Tibial artery (tissue), 4 donors: ENCODE measurements at places on chromosomes 12 and 14.
A peak's percentile ranks its signal among the peaks of the same experiment; 100 is the strongest.

DNA sequence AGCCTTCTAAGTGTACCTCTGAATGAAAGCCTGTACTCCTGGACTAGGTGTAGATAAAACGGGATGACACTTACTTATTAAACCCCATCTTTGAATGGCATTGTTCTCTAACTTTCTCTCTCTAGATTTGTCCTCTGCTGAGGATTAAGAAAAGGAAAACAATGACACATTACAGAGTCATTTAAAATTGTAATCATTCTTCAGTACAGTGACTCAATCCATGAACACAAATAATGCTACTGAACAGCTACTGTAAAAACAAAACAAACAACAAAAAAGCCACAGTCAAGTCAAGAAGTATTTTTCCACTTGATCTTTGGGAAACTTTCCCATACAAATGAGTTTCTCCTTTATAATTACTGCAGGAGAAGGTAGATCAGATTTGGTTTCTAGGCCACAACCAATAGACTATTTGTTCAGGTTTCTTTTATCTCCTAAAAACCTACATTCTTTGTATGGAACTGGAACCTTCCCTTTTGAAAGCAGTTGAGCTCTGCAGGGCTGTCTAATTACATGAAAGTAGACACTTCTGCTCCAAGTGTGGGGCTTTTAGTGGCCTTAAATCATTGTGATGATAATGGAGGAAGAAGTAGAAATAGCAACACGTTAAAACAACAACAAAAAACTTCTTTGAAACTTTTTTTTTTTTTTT lies 219.1 kb downstream of the ESR2 start:
- no peak overlapping the region for H3K27ac ChIP-seq
- no peak overlapping the region for H3K4me3 ChIP-seq
- no peaks in the 10 kb centered on the region for H3K27me3 ChIP-seq
- H3K36me3 ChIP-seq, result peaks cover 27% of the 10 kb centered on the region
- DNase-seq, result no peak

DNA sequence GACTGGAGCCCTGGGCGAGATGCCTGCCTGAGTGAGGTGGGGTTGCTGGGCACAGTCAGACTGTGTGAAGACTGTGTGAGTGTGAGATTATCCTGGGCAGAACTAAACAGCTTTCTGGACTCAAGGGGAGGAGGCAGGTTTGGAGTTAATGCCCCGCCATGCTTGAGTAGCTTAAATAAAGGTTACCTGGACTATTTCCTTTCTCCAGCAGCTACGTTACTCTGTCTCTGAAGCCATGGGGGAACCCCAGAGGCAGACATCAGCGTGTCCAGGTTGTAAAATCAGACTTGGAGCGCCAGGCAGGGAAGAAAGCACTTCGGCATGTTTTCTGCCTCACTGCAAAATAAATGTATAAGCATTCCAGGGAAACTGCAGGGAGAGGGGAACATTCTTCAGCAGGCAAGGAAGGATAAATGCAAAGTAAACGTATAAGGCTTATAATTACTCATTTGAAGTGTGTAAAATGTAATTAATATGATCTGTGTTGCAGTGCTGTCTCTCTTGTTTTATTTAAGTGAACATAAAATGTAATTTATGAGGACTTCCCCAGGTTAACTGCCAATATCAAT lies 129.7 kb downstream of the CHST11 start:
- no peak overlapping the region for H3K4me3 ChIP-seq
- no peaks in the 10 kb centered on the region for H3K4me1 ChIP-seq
- DNase-seq, result no peak

DNA sequence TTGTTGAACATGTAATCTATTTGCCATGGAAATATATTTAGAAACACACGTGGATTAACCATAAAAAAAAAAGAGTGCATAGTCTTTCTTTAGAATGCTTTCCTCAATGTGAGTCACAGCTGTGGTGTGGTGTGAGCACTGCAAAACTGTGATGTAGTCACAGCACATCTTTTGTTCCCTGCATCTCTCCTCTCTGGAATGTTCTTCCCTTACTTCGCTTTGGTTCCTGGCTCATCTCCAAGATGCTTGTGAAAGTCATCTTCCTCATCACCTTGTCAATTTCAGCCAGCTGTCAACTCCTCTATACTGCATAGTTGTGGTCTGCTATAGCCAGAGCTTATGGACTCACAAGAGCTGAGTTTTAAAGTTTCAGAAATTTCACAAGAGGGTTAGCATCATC lies 60.2 kb downstream of the STAB2 start:
- no peaks in the 10 kb centered on the region for H3K36me3 ChIP-seq
- no peak overlapping the region for H3K4me3 ChIP-seq
- DNase-seq, result no peak
- no peaks in the 10 kb centered on the region for H3K27me3 ChIP-seq

DNA sequence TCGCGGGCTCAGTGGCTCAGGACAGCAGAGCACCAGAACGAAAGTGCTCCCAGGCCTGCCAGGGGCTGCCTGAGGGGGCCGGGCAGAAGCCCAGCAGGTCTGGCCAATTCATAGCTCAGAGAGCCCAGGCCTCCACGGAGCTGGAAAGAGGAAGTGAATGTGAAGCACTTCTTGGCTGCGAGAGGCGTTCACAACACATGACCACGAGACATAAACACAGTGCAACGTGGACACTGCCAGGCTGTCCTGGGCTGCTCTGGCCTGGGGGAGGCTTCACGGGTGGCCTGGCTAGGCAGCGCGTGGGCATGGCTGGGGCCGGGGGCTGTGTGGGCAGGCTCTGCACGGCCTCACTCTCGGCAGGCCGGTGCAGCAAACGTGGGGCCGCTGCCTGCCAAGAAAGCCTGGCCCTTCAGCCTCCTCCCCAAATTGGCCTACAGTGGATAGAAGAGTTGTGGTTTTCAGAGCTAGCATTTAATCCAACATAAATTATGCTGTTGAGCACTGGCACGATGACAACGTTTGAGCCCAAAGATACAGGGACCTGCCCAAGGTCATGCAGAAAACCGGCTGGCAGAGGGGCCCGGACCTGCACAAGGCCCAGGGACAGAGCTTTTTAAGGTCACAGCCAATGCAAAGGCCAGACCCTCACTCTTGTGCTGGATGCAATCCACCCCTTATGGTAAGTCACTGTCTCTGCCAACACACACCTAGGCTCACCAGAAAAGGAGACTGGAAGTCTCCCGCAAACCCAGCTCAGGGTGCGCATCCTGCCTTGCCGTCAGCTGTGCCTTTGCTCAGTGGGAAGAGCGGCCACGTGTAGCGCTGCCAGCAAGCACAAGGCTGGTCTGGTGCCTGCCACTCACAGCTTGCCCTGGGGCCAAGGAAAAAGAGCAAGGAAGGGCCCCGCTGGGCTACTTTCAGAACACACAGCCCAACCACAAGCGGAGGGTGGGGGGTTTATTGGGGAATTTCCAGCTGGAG lies 8.6 kb downstream of the SLC25A29 start:
- H3K4me1 ChIP-seq, result peaks cover 13% of the 10 kb centered on the region
- peak overlapping the region; percentile 12 for H3K4me3 ChIP-seq
- no peaks in the 10 kb centered on the region for H3K27me3 ChIP-seq
- DNase-seq, result peak; percentile 91
- peak overlapping the region; percentile 66 for H3K27ac ChIP-seq

- no peak overlapping the region for H3K27ac ChIP-seq
- peaks cover 7% of the 10 kb centered on the region for H3K4me1 ChIP-seq
- no peak overlapping the region for H3K4me3 ChIP-seq
- DNase-seq, result no peak
Measured at GRCh38 chr12:109777544-109777943, 55.7 kb downstream of the TRPV4 start.

- H3K4me1 ChIP-seq, result no peaks in the 10 kb centered on the region
- no peak overlapping the region for H3K4me3 ChIP-seq
- no peaks in the 10 kb centered on the region for H3K27me3 ChIP-seq
- H3K27ac ChIP-seq, result no peak overlapping the region
- peaks cover 6% of the 10 kb centered on the region for H3K36me3 ChIP-seq
- peak; percentile 38 for DNase-seq
Measured at GRCh38 chr14:61048640-61049039, 67.6 kb downstream of the SLC38A6 start.

DNA sequence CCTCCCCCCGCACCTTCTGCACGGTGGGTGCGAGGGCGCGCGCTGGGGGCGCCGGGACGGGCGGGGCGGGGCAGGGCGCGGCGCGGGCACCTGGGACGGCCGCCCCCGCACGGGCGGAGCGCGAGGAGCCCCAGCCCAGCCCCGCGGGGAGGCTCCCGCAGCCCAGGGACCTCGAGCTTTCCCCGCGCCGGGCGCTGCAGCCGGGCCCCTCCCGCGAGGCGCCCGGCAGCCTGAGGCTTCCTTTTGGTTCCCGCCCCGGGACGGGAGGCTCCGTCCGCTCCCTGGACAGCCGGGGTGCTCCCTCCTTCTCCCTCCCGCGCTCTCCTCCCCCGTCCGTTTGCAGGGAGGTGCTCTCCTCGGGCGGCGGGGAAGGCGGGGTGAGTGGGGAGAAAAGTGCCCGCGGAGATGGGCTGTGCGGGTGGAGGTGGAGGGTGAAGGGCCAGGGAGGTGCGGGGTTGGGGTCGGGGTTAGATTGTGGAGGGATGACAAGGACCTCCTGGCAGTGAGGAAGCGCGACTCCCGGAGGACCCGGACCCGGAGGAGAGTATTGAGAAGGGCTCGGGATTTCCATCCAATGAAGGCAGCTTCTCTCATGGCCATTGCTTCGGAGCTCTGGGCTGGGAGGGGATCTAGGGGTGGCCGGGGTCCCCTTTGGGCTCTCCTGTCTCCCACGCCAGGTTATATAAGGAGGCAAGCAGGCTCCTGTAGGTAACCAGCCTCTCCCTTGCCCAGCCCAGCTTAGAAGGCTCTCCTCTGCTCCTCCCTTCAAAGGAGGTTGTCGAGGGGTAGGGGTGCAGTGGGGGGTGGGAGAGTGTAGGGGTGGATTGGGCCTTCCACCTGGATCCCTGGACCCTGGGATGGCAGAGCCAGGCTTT lies 645 bp downstream of the JDP2 start:
- peak overlapping the region; percentile 70 for H3K4me3 ChIP-seq
- peak; percentile 81 for DNase-seq
- H3K27me3 ChIP-seq, result no peaks in the 10 kb centered on the region
- H3K27ac ChIP-seq, result peak overlapping the region; percentile 56
- peaks cover 42% of the 10 kb centered on the region for H3K4me1 ChIP-seq
- H3K36me3 ChIP-seq, result peaks cover 7% of the 10 kb centered on the region

DNA sequence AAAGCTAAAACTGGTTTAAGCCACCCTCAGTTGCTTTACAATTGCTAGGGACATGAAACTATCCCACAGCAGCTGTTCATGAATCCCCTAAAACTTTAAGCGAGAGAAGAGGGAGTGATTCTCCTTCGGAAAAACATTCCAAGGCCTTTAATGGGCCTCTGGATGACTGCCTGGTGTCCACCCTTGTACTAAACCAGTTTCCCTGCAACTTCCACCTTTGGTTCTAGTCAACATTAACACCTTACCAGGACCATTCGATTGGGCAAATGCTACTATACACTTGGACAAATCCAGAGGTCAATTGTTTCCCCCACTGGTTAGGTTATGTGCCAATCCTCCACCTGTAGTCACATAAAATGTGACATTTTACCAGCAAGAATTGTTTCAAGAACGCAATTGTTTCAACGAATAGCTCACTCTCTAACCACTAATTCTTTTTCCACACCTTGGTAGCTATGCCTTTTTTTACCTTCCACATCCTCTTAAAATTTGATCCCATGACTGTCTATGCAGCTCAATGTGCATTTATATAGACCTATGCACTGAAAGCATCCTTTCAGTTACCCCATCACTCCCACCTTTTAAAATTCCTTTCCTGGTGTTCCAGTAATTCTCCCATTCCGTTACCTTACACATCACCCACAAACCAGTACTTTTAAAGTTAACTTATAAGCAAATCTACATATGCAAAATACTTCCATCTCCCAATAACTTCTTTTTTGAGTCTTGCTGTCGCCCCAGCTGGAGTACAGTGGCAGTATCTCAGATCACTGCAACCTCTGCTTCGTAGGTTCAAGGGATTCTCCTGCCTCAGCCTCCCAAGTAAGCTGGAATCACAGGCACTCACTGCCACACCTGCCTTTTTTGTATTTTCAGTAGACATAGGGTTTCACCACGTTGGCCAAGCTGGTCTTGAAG lies 3.6 kb downstream of the UBC start:
- peaks cover 36% of the 10 kb centered on the region for H3K36me3 ChIP-seq
- no peak for DNase-seq
- H3K4me3 ChIP-seq, result peak overlapping the region; percentile 44
- H3K27me3 ChIP-seq, result no peaks in the 10 kb centered on the region
- peak overlapping the region; percentile 57 for H3K27ac ChIP-seq
- peaks cover 24% of the 10 kb centered on the region for H3K4me1 ChIP-seq

DNA sequence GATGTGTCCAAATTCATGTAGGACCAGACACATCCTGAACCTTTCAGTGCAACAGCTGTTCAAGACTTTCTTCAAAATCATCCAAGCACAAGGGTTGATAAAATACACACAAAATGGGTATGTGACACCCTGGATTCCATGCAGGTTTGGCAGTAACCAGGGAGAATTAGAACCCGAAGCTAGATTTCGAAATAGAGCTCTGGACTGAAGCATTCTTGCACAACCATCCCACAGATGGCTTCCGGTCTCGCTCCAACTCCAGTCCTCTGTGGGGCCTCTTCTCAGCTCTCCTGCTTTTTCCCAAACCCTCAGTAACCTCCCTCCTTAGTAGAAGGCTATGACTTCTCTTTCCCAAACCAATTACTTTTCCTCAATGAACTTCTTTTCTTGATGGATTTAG lies 171.3 kb downstream of the TTC7B start:
- H3K4me3 ChIP-seq, result no peak overlapping the region
- H3K27ac ChIP-seq, result no peak overlapping the region
- DNase-seq, result no peak
- no peaks in the 10 kb centered on the region for H3K27me3 ChIP-seq

GRCh38 chr14:53701108-53701875 lies 255.3 kb downstream of the BMP4 start:
- no peak overlapping the region for H3K27ac ChIP-seq
- H3K36me3 ChIP-seq, result no peaks in the 10 kb centered on the region
- H3K4me1 ChIP-seq, result no peaks in the 10 kb centered on the region
- no peak overlapping the region for H3K4me3 ChIP-seq
- no peaks in the 10 kb centered on the region for H3K27me3 ChIP-seq
- no peak for DNase-seq

- H3K4me1 ChIP-seq, result no peaks in the 10 kb centered on the region
- no peak for DNase-seq
Measured at GRCh38 chr14:100649173-100649519, 61.9 kb upstream of the BEGAIN start.

DNA sequence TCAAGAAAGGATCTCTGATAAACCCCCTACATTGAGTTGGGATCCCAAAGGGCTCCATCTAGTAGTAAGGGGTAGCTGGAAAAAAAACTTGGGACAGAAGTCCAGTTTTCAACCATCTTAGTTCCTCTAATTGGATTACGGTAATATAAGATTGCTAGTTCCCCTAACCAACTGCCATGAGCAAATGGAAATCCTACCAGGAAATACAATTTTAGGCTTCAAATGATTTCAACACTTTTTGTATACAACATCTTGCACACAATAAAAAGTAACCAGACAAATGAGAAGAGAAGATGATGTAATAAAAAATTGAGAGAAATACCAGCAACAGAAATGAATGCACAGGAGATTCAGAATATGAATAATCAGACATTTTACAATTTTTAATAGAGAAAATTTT lies 73.0 kb downstream of the TSHR start:
- H3K4me3 ChIP-seq, result no peak overlapping the region
- no peaks in the 10 kb centered on the region for H3K27me3 ChIP-seq
- no peaks in the 10 kb centered on the region for H3K4me1 ChIP-seq
- no peak overlapping the region for H3K27ac ChIP-seq
- no peak for DNase-seq
